ENCODE measurements at places on chromosomes 7 and 10.

DNA sequence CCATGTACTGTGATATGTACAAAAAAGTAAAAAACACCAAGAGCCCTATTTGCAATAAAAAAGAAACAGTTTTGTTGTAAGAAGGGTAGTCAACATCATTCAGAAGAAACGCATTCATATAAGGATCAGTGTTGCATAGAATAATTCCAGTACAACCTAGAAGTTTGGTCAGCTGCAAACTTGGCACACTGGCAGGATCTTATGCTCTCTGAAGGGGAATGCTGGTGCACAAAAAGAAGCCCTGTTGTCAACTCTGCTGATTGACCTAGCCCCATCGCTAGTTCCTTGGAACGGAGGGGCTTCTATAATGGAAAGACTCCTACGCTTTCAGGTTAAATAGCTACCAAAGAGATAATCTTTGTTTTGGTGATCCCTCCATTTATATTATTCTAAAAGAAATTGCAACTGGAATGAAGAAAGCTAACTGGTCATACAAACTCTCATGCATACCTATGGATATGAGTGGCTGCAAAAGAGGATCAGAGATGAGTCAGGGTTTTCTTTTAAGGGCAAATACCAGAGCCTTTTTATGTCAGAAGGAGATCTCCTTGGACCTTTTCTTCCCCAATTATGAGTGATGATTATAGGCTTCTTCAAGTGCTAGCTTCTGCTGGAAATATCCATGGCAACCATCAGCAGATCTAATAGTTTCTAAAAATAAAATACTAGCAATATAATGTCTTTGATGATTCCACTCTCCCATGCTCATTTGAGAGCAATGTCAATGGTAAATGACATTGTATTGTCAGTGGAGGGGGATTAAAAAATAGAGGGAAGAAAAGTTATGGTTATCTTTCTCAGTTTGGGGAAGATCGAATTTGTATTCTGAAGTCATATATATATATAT is 312.4 kb upstream of the CACNA2D1 start:
- DNase-seq, result no peak

- DNase-seq, result no peak
Observed at GRCh38 chr10:42954766-42955492, 121.9 kb upstream of the RET start.

GRCh38 chr10:84342584-84342983 is 14.2 kb downstream of the CCSER2 start:
- no peak for DNase-seq

- no peak for DNase-seq
Observed at GRCh38 chr7:15204421-15204820, 301.9 kb upstream of the DGKB start.

DNA sequence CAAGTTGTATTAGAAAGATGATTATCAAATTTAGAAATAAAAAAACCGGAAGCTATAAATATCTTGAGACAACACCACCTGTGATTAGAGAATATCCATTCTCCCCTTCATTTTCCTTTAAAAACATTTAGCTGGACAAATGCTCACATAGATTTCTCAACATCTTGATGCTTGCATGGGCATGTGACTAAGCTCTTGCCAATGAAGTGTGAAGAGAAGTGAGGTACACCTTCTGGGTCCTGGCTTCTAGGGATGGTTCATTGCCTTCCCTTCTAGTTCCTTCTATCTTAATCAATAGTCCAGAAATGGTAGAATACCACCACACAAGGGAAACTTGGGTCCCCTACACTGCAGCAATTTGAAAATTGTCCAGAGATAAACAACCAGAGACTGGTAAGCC is 41.0 kb downstream of the WAPL start:
- DNase-seq, result no peak

DNA sequence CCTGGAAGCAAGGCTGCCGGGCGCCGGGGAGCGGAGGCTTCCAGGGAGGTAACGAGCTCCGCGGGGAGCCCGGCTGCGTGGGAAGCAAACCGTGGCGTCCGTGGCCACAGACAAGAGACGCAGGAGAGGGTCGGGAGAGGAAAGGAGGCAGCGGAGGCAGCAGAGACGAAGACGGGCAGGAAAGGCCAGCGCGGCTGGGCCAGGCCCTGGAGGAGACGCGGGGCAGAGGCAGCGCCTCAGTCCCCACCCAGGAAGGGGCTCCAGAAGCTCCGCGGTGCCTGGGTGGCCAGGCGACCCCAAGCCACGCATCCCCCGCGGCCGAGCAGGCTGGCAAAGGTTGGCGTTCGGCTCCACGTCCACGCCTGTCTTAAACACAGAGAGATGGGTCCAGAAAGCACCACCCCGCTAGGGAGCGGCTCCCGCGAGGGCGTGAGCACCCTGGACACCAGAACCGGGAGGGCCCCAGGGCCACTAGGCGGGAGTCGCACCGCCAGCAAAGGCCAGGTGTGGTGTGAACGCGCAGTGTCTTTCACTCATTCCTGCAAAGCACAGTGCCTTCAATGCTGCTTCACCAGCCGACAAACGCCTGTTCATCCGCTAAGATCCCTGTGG is 97.3 kb downstream of the PTPRN2 start:
- no peak for DNase-seq

DNA sequence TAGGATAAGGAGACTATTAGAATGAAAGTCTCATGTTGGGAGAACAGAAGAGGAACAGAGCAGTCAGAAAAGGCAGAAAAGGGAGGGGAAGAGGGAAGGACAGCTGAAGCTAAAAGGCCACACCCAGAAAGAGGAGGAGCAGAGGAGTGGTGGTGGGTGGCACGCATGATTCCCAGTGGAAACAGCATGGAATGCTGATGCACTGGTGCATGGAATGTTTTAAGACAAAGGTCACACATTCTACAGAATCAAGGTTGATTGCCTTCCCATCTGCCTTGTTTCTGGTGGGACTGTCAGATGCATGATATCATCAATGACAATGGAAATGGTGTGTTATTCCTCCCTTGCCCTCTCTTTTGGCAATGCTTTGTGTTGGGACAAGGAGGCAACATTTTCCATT is 285.4 kb upstream of the MKI67 start:
- DNase-seq, result no peak

GRCh38 chr7:142913051-142913450 is 20.5 kb downstream of the TRPV5 start:
- no peak for DNase-seq

- no peak for DNase-seq
Observed at GRCh38 chr10:22754296-22754695, 39.9 kb upstream of the PIP4K2A start.

DNA sequence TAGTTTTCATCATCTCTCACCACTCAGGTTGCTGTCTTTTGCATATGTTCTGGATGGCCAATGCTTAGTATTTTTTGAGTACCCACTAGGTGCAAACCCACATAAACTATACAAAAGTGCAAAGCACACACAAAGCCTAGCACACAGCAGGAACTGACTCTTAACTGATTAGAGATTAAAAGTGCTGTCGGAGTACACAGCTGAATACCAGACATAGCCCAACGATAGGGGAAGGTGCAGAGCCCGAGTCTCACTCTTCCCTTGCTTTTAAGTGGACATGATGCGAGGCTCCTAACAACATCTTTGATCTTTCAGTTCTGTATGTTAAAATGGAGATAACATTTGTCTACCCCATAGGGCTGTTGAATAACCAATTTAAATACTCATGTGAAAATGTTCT is 90.8 kb downstream of the DPY19L1 start:
- no peak for DNase-seq

GRCh38 chr10:127989481-127990012 is 82.6 kb downstream of the PTPRE start:
- DNase-seq, result no peak

GRCh38 chr7:101411508-101411874 is 48.8 kb downstream of the COL26A1 start:
- DNase-seq, result no peak

DNA sequence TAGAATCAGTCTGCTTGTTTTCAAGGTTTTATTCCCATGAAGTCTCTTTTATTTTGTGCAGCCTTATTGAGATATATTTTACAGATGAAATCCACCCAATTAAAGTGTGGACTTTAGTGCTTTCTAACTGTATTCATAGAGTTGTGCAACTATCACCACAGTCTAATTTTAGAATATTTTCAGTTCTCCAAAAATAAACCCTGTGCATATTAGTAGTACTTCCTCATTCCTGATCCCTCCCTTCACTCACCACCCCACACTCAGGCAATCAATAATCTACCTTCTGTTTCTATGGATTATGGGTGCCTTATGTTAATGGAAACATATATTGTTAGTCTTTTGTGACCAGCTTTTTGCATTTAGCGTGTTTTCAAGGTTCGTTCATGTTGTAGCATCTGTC is 185.7 kb upstream of the TMEM72 start:
- no peak for DNase-seq

GRCh38 chr7:18497800-18498199 is 2.3 kb downstream of the HDAC9 start:
- DNase-seq, result no peak

DNA sequence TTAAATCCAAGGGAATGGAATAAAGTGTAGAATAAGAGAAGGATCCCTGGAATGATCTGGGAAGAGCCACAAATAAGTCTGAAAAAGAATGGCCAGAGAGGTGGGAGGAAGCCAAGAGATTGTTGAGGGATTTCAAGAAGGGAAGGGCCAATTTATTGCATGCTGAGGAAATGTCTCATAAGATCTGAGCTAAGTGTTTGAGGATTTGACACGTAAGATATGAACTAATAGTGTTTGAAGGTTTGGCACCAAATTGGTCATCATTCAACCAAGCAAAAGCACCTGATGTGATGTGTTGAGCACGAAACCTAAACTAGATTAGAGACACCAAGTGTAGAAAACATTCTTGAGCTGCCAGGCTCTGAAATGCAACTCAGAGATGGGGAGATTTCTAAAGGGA is 97.9 kb downstream of the TSPAN12 start:
- no peak for DNase-seq

DNA sequence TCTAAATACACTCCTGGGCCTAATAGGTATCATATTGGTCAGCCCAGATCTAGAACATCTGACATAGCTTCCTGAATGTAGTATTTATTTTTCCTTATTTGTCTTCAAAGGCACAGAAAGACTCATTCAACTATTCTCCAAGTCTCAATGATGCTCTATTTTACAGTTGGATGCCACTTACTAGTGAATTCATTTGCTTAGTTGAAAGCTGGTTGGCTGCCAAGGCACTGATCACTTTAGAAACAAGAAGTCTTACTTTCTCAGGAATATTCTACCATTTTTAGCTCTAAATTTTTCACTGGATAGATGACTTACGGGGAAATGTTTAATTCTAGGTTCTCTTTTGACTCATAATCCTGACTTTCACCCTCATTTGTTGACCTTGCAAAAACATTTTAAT is 863.4 kb downstream of the SORCS1 start:
- DNase-seq, result no peak

DNA sequence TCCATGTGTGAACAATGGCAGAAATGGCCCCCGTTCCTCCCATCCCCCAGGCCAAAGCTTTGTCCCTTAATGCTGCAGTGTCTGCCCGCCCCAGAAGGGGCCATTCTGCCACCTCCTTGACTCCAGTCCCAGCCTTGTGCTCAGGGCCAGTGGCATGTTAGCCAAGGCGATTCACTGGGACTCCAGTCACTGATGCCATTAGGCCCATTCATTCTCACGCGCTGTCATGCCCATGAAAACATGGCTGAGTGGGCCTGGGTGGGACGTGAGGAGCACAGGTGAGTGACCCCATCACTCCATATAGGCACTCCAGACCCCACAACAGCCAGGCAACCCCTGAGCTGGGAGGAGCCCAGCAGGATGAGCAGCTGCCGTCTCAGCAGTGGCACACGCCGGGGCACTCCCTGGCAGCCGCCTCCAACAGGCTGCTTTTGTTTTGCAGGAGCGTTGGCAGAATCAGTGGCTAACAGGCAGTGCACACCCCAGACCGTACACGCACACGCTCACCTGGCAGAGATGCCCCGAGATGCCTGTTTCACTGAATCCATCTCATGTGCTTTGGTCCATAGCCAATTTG is 79.5 kb downstream of the TCERG1L start:
- no peak for DNase-seq

- DNase-seq, result no peak
Observed at GRCh38 chr7:99371376-99371920, 3.1 kb upstream of the ARPC1B start.

- DNase-seq, result no peak
Observed at GRCh38 chr7:74399006-74399405, 54.7 kb upstream of the GTF2IRD1 start.

DNA sequence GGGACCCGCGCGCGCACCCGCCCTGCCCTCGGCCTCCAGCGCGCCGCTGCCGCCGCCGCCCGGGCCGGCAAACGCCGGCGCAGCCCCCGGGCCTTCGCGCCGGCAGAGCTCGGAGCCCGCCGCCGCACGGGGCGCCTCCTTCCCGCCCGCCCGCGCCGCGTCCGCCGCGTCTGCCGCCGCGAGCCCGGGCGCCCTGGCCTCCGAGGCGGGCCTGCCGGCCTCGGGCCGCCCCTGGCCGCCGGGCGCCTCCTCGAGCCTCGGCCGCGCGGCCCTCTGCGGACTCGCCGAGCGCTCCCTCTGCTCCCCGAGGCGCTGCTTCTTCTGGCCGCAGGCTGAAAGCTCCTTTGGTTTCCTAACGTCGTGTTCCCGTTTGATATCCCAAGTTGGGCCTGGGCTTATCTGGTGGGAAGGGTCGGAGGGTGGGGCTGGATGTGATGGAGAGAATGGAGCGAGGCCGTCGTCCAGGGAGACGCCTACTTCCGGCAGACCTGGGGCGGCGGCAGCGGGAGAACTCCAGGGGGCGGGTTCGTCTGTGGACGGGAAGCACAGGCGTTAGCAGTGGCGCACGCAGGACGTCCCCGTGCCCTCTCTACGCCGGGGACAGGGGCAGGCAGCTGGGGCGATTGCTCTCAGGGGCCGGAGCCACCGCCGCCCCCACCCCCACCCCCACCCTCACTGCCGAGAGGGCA is 221.0 kb downstream of the PHTF2 start:
- peak; percentile 88 for DNase-seq

- no peak for DNase-seq
Observed at GRCh38 chr10:91582153-91582554, 50.7 kb downstream of the PPP1R3C start.
